ENCODE measurements at places on chromosomes 16 and 17.

DNA sequence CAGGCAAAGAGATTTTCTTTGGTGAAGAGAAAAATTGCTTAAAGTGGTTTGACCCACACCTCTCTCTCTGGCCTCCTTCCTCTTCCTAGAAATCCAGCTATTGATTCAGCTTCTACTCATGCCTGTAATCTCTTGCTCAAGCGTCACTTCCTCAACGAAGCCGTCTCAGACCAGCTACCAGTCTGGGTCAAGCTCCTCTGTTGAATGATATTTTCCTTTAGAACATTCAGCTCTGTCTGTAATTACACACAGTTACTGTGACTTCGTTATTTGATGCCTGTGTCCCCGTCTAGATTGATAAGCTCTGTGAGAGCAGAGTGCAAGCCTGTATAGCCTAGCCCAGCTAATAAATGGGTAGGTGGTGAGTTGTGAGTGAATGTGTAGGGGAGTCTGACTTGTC lies 168.5 kb downstream of the GRIN2A start:
- no peak for DNase-seq
- H3K36me3 ChIP-seq: no peaks in the 10 kb centered on the region
- H3K4me3 ChIP-seq: no peak overlapping the region

GRCh38 chr17:29582254-29582765 lies 7.1 kb downstream of the GIT1 start:
- no peak overlapping the region for H3K4me3 ChIP-seq
- no peaks in the 10 kb centered on the region for H3K27me3 ChIP-seq
- peaks cover 31% of the 10 kb centered on the region for H3K4me1 ChIP-seq
- peaks cover 18% of the 10 kb centered on the region for H3K36me3 ChIP-seq

DNA sequence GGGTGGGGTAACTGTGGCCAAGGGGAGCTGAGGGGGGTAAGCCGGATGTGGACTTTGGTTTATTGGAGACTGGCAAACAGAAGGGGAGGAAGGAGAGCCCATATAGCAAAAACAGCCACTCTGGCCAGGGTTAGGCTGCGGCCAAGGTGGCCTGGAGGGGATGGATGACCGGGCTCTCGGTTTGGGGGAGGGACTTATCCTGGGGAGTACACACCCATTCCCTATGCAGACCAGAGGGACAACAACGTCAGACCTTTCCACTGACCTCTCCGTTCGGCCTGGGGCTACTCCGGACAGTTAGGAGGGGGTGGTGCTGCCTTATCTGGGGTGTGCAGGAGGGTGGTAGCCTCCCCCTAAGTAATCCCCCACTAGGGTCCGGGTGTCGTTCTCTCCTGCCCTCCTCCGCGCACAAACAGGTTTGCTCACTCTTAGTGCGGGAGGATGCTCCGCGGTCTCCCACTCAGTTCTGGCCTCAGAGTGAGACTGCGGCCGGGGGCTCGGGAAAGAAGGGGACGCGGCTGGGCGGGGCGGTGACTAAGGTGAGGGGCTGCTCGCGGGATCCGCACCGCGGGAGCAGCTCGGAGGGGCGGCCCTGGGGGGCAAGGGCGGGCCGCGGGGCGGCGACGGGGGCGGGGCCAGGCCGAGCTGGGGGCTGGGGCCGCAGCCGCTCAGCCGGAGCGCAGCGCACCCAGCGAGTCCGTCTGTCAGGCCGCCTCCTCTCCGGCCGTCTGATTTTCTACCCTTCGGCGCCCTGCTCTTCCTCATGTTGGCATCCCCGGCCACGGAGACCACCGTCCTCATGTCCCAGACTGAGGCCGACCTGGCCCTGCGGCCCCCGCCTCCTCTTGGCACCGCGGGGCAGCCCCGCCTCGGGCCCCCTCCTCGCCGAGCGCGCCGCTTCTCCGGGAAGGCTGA lies at the start of gene WNK4:
Gene WNK4, plus strand, starts transcription at position 675 of the 915 bp plus-strand sequence. Its CDS starts 89 bp downstream, at position 764.
- peaks cover 25% of the 10 kb centered on the region for H3K36me3 ChIP-seq
- DNase-seq: no peak
- H3K27ac ChIP-seq: no peak within 1 kb of the TSS
- H3K27me3 ChIP-seq: peaks cover 39% of the 10 kb centered on the region
- H3K4me3 ChIP-seq: peak within 1 kb of the TSS; percentile 33

- no peak for DNase-seq
- no peaks in the 10 kb centered on the region for H3K27me3 ChIP-seq
- H3K27ac ChIP-seq: no peak overlapping the region
- H3K4me1 ChIP-seq: no peaks in the 10 kb centered on the region
These were observed 278.9 kb upstream of the KCNJ16 start for GRCh38 chr17:69796078-69796477.

DNA sequence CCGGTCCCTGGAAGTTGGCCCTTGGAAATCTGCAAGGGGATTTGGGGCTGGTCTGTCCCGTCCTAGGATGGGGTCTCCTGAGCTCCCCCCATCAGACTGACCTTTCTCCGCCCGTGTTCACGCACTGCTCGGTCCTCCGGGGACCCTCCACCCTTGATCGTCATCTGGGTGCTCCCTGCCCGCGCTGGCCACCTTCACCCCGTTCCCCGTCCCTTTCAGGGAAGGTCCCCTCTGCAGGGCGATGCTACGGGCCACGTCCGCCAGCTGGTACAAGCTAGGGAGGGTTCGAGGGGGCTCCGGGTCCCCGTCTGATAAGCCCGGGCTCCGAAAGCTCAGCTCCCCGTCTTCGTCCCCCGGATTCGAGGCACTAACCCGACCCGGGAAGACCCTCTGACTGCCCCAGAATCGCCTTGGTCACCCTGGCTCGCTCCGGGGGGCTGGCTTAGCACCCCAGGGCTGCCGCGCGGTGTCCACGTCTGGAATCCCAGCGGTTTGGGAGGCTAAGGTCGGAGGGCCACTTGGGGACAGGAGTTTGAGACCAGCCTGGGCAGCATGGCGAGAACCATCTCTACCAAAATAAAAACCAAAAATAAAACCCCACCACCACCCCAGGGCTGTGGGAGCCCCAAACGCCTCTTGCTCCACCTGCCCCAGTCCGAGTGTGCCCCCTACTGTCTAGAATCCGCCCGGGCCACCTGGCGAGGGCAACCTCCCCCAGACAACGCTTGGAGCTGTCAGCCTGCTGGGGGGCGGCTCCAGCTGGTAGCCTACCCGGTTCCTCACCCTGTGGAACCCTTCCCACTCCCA lies 1.1 kb upstream of the SLC43A2 start:
- peaks cover 14% of the 10 kb centered on the region for H3K4me1 ChIP-seq
- peak overlapping the region; percentile 90 for H3K27ac ChIP-seq
- H3K27me3 ChIP-seq: peaks cover 19% of the 10 kb centered on the region
- peak; percentile 74 for DNase-seq

- H3K27ac ChIP-seq: no peak overlapping the region
- H3K36me3 ChIP-seq: no peaks in the 10 kb centered on the region
- DNase-seq: no peak
- no peaks in the 10 kb centered on the region for H3K4me1 ChIP-seq
These were observed 8.5 kb upstream of the LPO start for GRCh38 chr17:58229881-58230280.

GRCh38 chr17:39781031-39781860 lies 43.5 kb downstream of the GRB7 start:
- peak overlapping the region; percentile 31 for H3K4me3 ChIP-seq
- H3K27me3 ChIP-seq: no peaks in the 10 kb centered on the region
- H3K36me3 ChIP-seq: peaks cover 46% of the 10 kb centered on the region
- DNase-seq: no peak

DNA sequence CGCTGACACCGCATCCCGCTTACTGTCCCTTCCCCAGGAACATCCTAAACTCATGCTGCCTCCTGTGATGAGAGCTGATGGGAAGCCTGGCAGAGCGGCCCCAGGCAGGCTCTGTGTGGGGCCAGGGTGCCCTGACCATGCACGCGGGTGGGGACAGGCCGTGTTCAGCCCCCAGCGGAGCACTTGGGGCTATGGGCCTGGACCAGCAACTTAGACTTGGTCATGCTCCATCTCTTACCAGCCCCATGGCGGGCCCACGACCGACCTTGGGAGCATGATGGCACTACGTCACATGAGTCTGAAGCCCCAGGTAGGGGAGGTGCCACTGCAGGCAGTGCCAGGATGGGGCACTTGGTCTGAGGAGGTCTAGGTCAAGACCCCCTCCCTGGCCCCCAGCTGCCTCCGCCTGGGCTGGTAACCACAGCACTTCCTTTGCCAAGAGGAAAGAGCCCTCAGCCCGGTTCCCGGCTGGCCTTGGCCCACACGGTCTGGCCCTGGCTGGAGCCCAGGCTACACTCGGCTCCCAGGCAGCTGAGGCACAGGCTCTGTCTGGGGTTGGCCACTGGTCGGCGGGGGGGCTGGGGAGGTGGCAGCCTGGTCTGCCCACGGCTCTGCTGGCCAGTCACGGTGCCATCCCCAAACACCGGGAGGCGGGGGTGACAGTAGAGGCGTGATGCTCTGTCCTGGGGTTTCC lies 25.7 kb downstream of the BAHCC1 start:
- H3K36me3 ChIP-seq: peaks cover 7% of the 10 kb centered on the region
- H3K27me3 ChIP-seq: peaks cover 8% of the 10 kb centered on the region
- H3K27ac ChIP-seq: no peak overlapping the region
- DNase-seq: no peak
- no peaks in the 10 kb centered on the region for H3K4me1 ChIP-seq

GRCh38 chr17:31320241-31320640 lies 1.2 kb downstream of the EVI2A start:
- H3K36me3 ChIP-seq: peaks cover 24% of the 10 kb centered on the region
- no peaks in the 10 kb centered on the region for H3K27me3 ChIP-seq

- DNase-seq: no peak
- no peaks in the 10 kb centered on the region for H3K27me3 ChIP-seq
- peak overlapping the region; percentile 80 for H3K27ac ChIP-seq
- peak overlapping the region; percentile 62 for H3K4me3 ChIP-seq
- peaks cover 36% of the 10 kb centered on the region for H3K4me1 ChIP-seq
These were observed 7.5 kb downstream of the UBE2Z start for GRCh38 chr17:48915459-48916282.

- peaks cover 27% of the 10 kb centered on the region for H3K4me1 ChIP-seq
- H3K36me3 ChIP-seq: peaks cover 18% of the 10 kb centered on the region
- no peaks in the 10 kb centered on the region for H3K27me3 ChIP-seq
These were observed 13.1 kb upstream of the SEPHS2 start for GRCh38 chr16:30458561-30459394.

DNA sequence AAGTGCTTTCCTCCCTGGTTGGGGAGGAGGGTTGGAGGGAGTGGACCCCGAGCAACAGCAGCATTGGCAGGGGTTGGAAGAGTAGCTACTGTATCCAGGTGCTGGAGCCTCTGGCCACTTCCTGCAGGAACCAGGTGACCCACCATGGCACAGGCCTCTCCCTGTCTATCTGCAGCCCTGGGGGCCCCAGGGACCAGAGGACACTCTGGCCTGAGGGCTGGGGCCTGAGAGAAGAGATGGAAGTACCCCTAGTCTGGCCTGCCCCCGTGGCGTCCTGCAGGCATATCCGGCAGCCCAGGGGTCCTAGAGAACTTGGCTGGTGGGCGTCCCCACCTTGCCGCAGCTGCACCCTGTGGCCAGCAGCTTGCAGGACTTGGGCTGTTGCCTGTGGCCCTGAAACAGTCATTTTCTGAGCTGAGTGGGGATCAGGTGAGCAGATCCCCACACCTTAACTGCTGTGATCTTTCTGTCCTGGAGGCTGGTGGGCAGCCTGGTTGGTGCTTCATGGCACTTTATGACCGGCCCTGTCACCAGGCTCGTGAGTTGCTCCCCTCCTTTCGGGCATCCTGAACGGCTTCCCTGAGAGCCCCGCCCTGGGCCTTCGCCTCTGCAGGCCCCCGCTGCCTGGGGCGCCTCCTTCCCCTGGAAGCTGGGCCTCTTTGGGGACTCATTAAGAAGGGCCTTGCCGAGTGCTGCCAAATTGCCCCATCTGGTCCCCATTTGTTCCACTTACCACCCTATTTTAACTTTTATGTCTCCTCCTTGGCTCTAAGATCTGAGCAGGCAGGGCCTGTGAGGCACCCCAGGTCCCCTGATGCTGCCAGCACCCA lies 298.6 kb downstream of the SEC14L1 start:
- H3K4me1 ChIP-seq: peaks cover 81% of the 10 kb centered on the region
- H3K36me3 ChIP-seq: peaks cover 31% of the 10 kb centered on the region
- peak overlapping the region; percentile 70 for H3K4me3 ChIP-seq
- H3K27ac ChIP-seq: peak overlapping the region; percentile 94
- H3K27me3 ChIP-seq: no peaks in the 10 kb centered on the region
- no peak for DNase-seq

DNA sequence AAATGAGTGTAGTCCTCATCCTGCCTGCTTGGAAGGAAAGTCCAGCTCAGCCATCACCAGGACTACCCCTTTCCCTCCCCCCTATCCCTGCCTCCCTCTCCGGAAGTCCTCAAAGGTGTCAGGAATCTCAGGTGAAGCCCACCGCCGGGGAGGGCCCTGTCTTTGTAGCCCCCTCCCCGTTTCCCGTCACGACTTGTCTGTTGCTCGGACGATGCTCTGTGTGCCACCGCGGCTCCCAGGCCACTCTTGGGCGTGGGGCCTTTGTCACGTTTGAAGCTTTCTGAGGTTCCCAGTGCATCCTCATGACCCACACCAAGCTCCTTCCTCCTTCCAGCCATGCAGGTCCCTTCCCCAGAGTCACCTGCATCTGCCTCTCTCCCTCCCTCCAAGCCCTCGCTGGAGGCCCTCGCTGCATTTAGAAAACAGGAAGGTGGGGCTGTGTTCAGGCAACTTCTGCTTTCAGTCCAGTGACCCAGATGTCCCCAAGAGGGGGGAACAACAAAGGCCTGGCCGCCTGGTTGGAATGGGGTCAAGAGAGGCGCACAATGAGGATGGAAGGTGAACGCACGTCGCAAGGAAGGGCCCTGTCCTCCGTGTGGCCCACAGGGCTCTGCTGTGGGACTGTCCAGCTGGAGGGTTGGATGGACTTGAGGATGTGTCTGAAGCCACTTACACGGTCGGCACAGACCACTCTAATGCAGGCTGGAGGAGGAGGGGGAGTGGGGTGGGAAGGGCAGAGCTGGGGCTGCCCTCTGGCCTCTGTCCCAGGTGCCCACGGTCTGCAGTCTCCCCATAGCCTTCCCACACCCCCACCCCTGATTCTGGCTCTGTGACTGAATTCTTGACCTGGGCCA lies 59.9 kb downstream of the OR1D5 start:
- H3K4me1 ChIP-seq: peaks cover 3% of the 10 kb centered on the region
- no peaks in the 10 kb centered on the region for H3K27me3 ChIP-seq
- H3K27ac ChIP-seq: peak overlapping the region; percentile 46
- H3K36me3 ChIP-seq: peaks cover 57% of the 10 kb centered on the region

- H3K4me3 ChIP-seq: no peak overlapping the region
- H3K27ac ChIP-seq: no peak overlapping the region
- DNase-seq: no peak
- H3K27me3 ChIP-seq: no peaks in the 10 kb centered on the region
- peaks cover 4% of the 10 kb centered on the region for H3K4me1 ChIP-seq
These were observed 934 bp downstream of the MAP2K6 start for GRCh38 chr17:69415431-69415830.

DNA sequence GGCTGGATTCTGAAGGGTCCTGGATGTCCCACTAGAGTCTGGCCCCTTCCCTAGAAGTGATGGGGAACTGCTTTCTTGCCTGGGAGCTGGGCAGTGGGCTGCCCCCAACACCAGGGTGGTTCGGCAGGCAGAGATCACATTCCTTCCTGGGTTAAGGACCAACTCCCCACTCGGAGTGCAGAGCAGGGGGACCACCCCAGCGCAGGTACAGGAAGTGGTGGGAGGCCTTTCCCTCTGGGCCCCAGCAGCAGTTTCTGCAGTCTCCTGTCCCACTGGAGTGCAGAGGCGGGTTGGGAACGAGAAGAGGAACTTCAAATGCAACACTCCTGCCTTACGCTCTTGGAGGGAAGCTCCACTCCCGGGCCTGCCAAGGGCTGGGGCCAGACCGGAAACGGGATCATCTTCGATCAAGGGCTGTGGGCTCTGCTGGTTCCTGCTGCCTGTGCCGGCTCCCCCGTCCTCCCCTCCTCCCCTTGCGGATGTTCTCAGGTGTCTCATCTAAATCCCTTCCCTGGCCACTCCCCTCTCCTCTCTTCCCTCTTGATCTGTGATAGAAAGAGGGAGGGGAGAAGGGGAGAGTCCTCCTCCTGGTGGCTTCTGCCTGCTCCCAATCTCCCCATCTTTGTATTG lies 9.0 kb upstream of the NGFR start:
- no peak for DNase-seq
- no peak overlapping the region for H3K4me3 ChIP-seq
- no peaks in the 10 kb centered on the region for H3K36me3 ChIP-seq
- peaks cover 85% of the 10 kb centered on the region for H3K27me3 ChIP-seq
